ENCODE measurements at places on chromosomes 1 and 21.

DNA sequence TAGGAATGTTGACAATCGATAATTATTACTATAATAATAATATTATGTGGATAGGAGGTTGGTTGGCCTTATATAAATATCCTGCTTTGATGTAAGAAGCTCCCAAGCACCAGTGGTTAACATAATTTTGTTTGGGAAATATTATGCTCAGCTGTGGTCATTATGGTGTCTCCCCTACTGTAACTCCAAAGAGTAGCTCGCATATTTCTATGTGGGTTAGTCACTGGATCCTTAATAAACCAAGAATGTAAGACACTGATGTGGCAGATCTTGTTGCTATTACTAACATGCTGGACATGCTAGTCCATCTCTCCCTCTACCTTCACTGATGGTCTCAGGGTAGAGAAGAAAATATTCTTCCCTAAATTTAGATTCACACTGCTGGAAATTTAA is 79.2 kb upstream of the RALGPS2 start:
- DNase-seq: no peak

DNA sequence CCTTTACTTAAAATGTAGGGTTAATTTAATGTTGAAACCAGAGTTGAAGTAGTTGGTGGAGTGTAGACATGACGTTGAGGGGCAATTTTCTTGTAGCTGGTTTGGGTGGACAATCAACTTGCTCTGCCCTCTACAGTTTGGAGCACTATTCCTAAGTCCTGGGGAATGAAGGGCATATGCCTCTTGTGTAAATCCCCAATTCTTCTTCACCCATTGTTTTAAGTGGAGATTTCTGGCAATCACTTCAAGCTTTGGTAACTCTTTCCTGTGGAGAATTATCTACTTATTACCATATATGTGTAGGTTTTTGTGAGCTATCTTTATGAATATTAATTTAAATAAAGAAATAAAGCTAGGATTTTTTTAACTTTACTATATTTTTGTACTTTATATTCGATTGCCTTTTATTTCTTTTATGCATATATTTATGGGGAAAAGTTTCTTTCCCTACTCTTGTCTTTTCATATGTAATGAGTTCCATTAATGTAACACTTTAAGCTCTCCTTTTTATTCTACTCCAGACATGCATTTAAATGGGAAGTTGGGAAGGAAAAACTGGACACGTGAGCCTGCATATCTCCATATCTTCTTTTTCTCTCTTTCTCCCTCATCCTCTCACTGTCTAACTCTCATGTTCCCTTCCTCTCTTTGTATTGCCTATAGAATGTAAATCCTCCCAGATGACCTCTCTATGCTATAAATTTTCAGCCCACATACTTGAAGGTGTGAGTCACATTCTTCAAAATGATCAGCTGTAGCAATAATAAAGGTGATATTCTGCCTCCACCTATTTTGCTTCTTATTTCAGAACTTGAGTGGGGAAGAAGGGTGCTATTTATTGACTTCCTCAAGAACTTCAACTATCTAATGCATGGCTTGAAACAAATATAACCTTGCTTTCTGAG is 276.7 kb downstream of the PTPRC start:
- no peak for DNase-seq

DNA sequence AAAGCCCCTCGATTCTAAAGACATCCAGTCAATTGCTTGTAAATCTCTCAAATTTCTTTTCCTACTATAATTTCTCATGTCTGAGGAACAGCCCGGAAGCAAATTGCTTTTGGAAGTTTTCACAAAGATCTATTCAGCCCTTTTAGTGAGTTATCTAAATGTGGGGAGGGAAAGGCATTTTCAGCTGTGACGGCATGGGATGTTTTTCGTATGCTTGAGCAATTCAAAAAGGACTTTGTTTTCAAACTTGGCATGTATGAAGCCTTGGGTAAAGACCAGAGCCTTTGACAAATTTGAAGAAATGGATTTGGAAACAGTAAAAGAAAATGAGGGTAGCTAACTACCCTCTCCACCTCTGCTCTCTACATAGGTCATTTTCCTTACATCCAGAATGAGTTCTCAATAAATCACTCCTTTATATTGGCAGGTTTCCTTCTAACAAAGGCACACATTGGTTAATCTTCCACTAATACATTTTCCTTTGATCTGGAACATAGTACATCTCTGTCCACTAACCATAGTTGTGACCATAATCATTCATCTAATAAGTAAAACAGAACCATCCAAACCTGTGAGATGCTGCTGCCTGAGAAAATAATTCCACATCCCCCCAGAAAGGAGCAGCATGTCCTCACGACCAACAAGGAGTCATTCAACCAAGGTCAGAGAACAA is 66.1 kb upstream of the ADAM30 start:
- DNase-seq: no peak

DNA sequence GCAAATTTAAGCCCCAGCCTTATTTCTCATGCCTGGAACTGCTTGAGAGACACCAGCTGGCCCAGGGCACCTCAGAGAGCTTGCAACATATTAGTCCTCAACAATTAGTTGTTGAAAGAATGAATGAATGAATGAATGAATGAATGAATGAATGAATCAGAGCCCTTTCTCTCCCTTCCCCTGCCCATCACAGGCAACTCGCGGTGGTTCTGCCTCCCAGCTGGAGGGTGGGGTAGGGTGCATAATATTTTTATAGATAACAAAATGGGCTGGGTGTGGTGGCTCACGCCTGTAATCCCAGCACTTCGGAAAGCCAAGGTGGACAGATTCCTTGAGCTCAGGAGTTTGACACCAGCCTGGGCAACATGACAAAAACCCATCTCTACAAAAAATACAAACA is 110.1 kb downstream of the CCDC185 start:
- DNase-seq: no peak

DNA sequence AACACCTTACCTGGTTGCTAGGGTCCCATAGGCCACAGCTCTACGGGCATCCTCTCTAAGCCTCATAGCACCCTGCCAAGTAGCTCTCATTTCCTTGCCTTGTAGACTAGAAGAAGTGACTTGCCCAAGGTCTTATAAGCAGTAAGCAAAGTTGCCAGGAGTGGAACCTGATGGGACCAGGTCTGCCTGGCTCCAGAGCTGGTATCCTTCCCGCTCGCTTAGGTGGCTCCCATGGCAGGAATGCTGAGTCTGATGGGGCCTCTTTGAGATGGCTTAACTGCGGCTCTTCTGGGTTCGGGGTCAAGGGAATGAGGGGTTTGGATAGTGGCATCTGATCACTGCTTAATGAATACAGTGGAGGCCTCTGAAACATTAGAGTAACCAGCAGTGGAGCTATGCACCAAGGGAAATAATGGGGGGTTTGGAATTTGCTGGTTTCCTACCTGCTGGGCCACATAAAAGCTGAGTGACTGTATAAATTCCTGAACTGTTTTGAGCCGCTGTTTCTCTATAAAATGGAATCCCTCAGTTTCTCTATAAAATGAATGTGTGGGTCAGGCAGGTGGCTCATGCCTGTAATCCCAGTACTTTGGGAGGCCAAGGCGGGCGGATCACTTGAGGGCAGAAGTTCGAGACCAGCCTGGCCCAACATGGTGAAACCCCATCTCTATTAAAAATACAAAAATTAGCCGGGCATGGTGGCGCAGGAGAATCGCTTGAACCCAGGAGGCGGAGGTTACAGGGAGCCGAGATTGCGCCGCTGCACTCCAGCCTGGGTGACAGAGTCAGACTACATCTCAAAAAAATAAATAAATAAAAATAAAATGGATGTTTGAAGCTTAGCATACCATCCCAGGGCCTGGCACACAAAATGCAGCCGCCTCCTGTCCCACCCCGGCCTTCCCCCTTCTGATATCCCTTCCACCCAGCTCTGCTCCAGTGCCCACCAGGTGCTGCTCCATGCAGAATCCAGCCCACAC is 12.4 kb downstream of the FAM151A start:
- no peak for DNase-seq

DNA sequence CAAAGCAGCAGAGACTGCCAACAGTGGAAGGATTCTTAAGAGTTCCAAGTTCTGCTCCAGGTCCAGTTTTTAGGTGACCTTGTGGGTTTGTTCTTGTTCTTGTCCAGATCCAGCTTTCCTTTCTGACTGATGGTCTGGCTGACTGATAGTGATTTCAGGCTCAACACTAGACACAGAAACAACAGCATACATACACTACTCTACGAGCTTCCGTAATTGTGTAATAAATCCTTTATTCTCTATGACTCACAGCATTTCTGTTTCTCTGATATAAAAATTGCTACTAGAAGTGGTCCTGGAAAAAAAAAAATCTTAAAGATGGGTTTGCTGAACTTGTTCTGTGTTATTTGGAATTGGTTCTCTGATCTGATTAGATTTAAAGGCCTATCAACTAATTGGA is 62.2 kb upstream of the PTCH2 start:
- no peak for DNase-seq

DNA sequence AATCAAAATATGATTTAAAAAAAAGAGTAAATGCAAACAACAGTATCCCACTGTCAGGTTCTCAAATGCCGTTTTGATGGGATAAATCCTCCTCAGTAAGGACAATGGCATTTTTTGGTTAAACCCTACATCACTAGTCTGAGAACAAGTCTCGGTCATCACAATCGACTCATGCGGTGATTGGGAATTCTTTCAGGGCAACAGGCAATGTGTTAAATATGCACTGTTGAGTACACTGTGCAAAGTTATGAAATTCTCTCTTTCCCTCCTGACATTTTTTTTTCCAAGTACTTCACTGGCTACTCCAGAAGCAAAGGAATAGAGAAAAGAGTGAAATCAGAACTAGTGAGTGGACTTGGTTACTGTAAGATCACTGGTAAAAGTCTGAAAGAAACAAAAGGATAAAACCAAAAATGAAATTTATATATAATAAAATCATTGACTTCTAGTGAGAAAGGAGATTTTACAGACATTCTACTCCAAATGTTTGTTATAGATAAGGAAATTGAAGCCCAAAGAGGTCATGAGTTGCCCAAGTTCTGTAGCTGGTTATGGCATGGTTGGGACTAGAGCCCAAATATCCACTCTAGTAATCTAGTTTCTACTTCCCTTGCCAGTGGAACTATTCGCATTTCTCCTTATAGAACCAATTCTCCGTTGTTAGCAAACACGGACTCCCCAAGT is 111.3 kb downstream of the TGFBR3 start:
- DNase-seq: no peak

- no peak for DNase-seq
Measured at GRCh38 chr1:6034750-6035096, 11.0 kb upstream of the KCNAB2 start.

DNA sequence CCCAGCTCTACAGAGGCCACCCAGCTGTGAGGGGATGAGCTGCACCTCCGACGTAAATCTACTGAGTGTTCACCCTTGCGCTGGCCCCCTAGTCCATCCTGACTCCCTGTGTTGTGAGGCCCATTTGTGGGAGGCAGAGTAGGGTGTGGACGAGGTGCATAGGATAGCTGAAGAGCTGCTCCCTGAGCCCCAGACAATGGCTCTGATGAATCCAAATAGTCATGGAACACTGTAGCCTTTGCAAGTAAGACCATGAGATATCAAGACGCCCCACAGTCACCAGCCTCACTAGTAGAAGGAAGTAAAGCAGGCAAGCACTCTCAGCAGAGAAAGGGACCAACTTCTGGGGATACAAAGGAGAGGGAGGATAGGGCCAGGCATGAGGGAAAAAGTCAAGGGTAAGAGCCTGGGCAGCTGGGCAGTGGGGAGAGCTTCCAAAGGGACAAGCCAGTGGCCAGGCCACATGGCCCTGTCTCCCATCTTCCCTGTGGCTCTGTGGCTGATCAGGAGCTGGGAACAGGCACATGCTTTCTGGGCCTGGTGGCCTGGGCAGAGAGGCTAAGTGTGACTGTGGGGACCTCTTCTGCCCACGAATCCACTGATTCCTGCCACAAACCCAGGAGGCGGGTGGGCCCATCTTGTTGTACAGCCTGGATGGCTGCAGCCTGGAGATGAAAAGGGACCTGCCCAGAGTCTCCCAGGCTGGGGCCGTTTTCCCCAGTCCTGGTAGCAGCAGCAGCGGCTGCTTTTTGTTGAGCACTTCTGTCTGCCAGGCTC is 55.5 kb upstream of the EPS8L3 start:
- DNase-seq: no peak

DNA sequence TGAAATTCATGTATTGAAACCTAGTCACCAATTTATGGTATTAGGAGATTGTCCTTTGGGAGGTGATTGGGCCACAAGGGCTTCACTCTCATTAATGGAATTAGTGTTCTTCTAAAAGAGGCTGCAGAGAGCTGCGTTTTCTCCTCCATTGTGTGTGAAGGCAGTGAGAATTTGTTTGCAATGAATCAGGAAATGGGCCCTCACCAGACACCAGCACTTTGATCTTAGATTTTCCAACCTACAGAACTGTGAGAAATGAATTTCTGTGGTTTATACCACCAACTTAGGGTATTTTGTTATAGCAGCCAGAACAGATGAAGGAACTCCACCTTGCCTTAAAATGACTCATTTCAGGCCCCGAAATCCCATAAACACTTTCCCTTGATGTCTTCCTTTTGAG is 544.2 kb downstream of the RWDD3 start:
- DNase-seq: no peak

DNA sequence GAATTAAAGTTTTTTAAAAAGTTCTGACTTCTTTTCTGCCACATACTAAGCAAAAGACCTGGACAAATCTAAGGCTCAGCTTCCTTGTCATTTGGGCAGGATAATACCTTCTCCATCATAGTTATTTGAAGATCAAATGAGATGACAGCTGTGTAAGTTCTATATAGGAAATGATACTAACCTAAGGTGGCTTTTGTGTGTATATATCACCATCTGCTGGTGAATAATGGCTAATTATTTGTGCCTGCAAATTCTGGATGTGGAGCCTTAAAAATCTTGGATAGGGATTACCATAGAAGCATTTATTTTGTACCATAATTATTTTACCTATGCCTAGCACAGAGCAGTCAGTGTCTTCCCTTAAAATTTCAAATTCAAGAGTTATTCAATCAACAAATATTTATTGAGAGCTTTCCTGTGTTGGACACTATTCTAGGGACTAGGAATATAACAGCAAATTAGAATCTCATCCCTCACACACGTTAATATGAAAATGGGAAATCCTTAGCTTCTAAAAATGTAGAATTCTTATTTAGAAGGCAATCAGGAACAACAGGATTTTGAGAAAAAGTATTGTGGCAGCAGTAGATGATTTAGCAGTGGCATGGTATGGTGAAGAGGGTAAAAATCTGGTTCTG is 89.8 kb downstream of the TMEM200B start:
- peak; percentile 63 for DNase-seq

DNA sequence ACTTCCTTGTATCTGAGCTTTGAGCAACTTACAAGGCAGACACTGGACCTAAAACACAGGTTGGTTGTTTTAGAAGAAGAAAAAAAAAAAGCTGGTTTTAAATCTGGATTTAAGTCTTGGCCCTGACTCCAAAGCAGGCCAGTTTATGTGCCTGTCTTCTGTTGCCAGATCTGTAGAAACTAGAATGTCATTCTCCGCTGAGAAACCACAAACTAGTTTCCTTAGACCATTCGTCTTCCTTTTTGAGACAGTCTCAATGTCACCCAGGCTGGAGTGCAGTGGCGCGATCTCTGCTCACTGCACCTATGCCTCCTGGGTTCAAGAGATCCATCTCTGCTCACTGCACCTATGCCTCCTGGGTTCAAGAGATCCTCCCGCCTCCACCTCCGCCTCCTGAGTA is 33.9 kb downstream of the APP start:
- no peak for DNase-seq

- no peak for DNase-seq
Measured at GRCh38 chr1:168000656-168001055, 63.8 kb upstream of the MPC2 start.
